ENCODE measurements at places on chromosomes 7 and 10.

DNA sequence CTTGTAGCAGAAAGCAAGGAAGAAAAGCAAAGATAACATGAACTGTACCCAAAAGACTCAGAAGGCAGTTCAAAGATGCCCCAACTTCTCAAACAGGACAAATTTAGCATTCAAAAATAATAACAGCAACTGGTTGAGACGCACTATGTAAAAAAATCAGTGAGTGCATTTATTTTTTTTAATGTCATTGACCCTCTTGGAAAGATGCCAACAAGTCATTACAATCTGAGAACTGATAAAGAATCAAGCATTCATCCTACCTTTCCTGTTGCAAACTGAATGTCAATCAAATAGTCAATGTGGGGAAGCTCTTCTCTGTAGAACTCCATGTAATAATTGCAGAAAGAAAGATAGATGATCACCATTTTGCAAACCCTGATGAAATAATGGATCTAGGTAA, 1.7 kb upstream of the CCDC186 start:
- DNase-seq: no peak

DNA sequence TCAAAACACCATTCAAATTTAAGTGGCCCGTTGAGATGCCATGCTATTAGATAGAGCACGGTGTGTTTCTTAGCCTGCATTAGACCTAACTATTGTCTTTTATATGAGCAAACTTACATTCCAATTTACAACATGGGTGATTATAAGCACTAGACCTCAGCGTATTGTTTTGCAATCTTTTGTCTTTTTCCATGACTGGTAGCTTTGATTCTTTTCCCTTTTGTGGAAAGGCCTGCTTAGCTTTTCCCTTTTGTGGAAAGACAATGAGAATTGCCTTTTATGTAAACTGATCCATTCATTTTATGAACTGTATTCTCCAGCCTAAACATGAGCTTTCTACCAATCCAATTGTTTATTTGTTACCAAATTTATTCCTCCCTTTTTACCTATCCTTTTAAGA, 823.1 kb downstream of the CCSER2 start:
- no peak for DNase-seq

DNA sequence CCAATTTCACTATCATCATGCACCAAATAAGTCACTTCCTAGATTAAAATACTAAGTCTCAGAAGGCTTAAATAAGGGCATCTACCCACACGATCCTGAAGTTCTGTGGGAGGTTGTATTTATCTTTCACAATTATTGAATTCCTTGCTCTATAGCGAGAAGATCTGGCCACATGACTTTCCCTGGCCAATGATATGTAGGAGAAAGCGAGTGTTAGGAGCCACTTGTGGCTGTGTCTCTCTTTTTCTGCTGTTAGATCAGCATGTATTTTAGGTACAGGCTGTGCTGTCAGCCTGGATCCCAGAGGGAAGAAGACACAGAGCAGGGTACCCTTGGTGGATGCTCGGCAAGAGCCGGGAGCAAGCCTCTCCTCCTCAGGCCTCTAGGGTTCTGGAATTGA, 131.3 kb upstream of the DPP6 start:
- DNase-seq: no peak

- no peak for DNase-seq
Measured at GRCh38 chr10:11776080-11776479, 33.9 kb downstream of the ECHDC3 start.

GRCh38 chr7:51303142-51303525, 13.5 kb downstream of the COBL start:
- no peak for DNase-seq

GRCh38 chr10:19532411-19532810, 283.8 kb upstream of the PLXDC2 start:
- DNase-seq: no peak

GRCh38 chr10:87734987-87735827, 75.5 kb downstream of the PAPSS2 start:
- peak; percentile 28 for DNase-seq

GRCh38 chr7:40374575-40374974, 239.8 kb downstream of the SUGCT start:
- no peak for DNase-seq

GRCh38 chr7:107068156-107068555, 23.7 kb downstream of the PRKAR2B start:
- no peak for DNase-seq

- DNase-seq: no peak
Measured at GRCh38 chr7:42103456-42103855, 133.6 kb downstream of the GLI3 start.

DNA sequence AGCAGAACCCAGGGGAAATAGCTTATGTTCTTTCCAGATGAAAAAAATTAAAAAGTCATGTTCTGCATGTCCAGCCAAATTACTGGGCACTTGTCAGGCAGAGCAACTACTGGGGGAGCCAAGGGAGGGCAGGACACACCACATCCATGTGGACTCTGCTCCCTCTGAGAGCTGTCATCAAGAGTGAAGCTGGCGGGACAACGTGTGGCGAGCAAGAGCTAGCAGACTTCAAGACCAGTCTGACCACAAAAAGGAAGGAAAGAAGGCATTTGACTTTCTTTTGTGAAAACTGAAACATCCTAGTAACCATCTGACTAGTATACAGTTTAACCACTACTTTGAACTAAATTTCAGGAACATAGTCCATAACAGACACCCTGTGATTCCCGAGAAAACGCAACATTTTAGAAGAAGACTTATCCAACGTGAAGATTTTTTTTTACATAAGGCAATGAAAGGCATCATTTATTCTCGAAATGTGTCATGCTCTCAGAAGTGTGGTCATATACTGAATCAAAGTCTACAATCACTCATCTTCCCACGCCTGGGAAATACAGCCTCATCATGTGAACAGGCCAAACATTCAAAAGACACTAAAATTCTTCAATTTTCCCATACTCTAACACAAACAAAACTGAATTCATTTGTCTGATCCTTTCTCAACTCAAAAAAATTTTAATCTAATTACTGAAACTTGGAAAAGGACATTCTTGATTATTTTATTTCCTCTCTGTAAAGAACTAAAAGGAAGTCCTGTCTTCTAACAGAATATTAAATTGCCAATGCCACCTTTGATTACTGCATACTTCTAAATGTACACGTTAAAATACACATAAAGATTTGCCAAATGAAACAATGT, 15.5 kb downstream of the CYTH3 start:
- DNase-seq: no peak

DNA sequence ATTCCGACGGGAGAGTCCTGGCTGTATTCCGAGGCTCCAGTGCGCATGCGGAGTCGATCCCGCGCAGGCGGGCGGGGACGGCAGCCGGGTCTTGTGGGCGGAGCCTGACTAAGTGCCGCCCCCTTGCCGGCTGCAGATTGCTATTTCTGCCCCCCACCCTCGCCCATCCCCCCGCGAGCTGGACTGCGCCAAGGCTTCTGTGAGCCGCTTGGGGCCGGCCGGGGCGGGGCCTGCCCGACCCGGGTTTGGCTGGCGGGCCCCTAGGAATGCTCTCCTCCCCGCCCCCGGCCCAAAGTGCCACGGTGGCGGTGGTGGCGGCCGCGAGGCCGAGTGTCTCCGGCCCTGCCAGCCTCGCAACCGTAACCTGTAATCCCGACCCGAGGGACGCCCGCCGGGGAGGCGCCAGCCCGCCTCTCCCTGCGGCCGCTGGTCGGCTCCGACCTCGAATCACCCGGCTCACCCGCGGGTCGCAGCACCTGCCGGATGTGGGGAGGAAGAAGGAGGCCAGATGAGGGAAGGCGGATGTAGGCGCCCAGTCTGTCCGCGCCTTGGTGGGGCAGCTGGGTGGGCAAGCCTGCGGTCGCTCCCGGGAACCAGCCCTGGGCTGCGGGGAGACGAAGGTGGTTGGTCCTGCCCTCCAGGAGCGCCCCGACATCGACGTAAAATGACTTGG, 702 bp upstream of the KAZALD1 start:
- peak; percentile 93 for DNase-seq

GRCh38 chr7:50592940-50593339, 27.7 kb upstream of the DDC start:
- DNase-seq: no peak

Measured in fibroblast of the conjunctiva (primary cell).